NCI-H187 treated with DMSO at 0.1 percent for 48 hours (cell line): ENCODE measurements at places on chromosomes 11 and 22.

- DNase-seq, result no peak
Measured at GRCh38 chr11:131495423-131495822, 125.0 kb downstream of the NTM start.

DNA sequence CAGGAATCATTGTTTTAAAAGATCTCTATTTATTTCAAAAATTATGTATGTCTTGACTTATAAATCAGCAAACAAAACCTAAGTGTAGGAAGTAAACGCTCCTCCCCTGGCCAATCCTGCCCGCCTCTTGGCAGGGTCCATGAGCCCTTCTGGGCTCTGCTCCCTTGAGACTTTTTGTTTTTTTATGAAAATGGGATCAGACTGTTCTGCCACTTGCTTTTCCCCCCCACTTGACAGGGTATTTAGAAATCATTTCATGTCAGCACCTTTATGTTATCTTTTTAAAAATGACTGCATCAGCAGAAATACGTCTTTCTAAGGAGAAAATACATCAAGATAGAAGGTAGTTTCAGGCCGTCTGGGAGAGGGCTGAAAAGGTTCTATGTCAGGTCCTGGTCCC lies 35.6 kb downstream of the FBLN1 start:
- DNase-seq, result no peak

DNA sequence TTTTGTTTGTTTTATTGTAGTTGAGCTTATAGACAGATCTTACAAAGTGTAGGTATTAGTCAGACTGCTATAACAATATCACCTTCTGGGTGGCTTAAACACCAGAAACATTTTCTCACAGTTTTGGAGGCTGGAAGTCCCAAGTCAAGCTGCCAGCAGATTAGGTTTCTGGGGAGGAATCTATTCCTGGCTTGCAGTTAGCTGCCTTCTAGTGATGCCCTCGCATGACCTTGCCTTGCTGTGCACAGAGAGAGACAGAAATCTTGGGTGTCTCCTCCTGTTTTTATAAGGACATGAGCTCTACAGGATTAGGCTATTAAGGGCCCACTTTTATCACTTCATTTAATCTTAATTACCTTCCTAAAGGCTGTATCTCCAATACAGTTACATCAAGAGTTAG lies 1635.2 kb downstream of the FAM181B start:
- DNase-seq, result no peak

GRCh38 chr11:43508511-43508918 lies 149.8 kb downstream of the TTC17 start:
- DNase-seq, result no peak

- no peak for DNase-seq
Measured at GRCh38 chr22:35177811-35178210, 79.5 kb upstream of the HMGXB4 start.

DNA sequence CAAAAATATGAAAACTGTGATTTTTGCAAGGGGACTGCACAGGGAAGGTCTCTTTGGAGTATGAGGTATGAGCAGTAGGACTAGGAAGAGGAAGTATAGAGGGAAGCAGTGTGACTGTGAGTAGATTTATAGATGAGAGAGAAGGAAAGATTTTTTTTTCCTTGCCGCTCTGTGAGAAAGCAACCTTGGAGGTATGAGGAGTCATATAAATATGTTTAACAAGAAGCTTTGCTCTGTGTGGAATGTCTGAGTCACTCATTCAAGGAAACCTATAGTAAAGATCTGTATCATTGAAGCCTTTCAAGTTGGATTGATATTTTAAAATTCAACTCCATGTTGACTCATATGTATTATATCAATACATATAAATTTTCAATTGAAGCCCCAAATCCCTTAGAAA lies 26.2 kb downstream of the DNHD1 start:
- DNase-seq, result no peak

DNA sequence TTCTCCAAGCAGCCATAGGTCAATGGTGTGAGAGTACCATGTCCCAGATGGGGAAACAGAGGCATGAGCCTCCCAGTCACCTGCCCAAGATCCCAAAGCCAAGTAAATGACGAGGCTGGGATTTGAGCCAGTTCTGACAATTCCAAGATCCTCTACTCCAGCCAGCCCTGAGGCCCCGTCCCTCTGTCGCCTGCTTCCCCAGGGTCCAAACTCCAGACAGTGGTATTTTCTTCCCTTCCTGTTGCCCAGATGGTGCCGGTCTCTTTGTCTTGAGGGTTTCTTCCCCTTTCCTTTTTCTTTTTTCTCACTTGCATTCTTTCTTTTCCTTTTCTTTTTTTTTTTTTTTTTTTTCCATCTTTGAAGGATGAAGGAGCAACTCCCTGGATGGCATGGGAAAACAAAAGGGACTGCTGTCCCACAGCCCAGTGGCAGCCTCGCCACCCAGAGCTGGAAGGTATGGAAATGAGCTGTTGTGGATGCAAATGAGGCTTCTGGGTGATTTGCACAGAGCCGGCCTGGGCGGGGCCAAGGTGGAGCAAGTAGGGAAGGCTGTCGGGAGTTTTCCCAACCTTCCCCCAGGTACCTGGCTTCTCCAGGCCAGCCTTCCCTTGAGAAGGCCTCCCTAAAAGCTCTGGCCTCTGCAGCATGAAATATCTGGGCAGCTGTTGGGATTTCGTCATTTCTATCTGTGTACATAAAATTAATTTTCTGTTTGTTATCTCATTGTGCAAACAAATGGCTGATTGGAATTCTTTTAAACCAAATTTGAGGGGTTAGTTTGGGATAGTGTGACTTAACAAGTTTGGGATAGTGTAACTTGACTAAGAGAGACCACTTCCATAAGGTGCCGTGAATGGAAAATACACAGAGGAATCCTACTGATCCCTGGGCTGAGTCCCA lies 146.8 kb downstream of the MN1 start:
- no peak for DNase-seq

GRCh38 chr22:39593066-39593930 lies 22.7 kb downstream of the CACNA1I start:
- DNase-seq, result no peak

- DNase-seq, result no peak
Measured at GRCh38 chr11:41313226-41313625, 146.2 kb downstream of the LRRC4C start.

DNA sequence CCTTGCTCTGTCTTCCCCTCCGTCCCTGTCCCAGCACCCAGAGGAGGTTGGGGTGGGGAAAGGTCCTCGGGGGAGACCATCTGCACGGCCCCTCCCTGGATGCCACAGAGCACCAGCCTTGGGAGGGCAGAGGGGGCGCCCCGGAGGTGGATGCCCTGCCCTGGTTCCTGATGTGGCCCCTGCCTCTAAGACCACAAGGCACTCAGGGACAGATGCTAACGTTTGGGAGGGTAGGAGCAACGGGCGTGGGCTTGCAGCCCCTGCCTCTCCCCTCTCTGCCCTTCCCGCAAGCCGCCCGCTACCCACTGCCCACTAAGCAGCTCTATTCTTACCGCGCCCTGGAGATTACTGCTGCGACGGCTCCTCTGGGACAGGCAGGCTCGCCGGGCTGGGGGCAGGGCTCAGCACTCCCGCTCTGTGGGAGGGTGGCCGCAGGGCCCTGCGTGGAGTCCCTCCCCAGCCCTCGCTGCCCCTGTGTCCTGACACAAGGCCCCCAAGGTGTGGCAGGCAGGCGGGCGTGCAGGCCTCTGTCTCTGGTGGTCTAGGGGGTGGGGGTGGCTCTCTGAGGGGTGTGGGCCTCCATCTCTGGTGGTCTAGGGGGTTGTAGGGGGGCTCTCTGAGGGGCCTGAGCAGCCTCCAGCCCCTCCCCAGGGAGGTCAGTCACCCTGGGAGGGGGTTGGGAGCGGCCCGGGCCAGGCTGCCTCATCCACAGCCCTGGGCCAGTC lies 14.9 kb downstream of the BRSK2 start:
- DNase-seq, result no peak

GRCh38 chr11:8294251-8294935 lies 30.7 kb upstream of the LMO1 start:
- DNase-seq, result no peak

DNA sequence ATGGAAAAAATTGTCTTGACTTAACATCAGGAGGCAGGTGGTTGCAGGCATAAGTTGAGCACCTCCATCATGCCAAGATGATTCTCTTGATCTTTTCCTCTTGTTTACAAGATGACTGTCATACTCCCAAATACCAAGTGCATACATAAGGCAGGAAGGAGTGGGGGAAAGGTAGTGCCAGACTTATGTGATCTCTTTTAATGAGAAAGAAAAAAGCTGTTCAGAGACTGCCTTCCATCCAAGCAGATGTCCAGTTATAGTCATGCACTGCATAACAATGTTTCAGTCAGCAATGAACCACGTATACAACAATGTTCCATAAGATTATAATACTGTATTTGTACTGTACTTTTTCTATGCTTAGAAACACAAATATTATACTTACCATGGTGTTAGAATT lies 135.7 kb downstream of the EHF start:
- no peak for DNase-seq

DNA sequence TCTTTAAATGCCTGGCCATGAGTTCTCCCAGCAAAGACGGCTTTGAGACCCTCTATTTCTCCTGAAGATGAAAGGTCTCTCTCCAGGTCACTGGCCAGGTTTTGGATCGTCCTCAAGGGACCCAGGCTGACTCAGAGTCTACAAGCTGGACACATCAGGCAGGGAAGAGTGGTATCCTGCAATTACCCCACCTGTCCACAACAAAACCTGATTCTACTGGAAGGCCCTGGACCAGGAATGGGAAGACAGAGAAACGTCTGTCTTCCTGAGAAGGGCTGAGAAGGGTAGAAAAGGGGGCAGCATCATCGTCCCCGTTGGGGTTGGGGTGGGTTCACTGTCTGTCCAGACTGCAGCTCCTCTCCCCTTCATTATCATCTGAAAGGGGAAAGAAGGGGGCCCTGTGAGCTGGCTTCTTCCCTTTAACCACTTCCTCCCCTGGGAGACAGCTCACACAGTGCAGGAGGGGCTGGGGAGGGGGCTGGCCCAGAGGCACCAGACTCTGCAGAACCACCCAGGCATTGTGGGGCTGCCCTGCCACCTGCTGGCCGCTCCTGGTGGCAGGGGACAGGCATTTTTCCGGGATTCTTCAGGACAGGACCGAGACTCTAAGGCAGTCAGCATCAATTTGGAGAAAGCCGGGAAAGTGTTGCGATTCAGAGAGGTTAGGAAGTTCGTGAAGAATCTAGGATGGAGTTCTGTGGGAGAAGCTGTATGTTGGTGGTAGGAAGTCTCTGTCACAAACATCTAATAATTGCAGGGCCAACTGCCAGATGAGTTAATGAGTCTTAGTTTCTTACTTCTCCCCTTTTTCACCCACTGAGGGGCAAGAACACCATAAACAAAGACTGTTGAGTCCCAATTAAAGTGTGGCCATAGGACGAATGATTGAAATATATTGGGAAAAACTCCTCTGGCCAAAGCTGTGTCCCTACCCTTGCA lies 57.6 kb downstream of the SYN3 start:
- DNase-seq, result no peak

GRCh38 chr11:95138448-95138847 lies 48.8 kb downstream of the ENDOD1 start:
- no peak for DNase-seq

- no peak for DNase-seq
Measured at GRCh38 chr11:96229354-96229977, 113.5 kb downstream of the MAML2 start.

DNA sequence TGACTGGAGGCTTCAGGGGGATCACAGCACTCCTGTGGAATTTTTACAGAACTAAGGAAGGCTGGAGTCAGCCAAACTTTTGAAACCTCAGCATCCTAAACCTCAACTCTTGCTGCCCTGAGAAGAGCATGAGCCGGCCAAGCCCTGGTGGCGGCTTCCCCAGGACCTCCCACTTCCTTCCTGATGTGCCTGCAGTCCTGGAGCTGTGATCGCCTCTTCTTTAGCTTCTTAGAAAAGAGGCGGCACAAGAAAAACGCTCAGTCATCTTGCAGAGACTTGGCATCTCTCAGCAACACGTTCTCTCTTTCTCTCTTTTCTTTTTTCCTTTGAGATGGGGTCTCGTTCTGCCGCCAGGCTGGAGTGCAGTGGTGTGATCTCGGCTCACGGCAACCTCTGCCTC lies 40.4 kb upstream of the AMPD3 start:
- DNase-seq, result no peak

DNA sequence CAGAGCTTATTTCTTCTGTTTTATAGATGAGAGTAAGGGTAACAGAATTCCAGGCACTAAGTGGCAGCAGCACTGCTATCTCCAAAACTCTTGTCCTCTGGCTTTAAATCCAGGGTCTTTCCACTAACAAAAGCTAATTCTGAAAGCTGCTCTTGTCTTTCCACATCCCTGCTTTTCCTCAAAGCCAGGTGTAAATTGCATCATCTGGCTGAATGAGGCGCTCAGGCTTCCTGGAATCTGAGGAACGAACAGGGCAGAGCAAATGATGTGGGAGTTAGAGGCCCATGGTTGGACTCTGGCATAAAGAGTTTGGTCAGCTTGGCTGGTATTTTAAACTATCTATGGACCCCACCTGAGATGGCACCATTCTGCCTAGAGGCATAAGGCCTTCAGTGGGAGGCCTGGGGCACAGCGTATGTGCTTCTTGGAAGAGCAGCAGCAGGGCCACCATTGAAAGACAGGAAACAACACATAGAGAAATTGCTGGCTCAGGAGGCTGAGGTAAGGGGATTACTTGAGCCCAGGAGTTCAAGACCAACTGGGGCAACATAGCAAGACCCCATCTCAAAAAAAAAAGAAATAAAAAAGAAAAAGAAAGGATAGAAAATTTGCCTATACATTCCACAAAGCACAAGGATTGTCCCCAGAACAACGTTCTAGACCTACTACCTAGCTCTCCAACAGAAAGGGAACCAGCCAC lies 1.9 kb downstream of the KCNJ5 start:
- no peak for DNase-seq

DNA sequence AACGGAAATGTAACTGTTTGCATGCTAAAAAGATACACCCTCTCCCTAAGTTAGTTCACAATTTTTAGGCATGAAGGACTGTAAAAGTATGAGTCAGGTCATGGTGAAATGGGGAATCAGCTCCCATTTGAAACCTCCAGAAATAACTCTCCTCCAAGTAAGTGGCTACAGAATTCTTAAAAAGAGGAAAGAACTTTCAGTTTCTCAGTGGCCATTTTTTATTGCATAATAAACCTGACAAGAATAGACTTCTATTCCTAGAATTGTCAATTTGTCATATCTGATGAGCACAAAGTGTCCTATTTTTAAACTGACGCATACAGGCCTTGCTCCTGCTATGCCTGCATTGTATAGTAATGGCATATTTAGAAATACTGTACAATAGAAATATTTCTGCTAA lies 612.2 kb downstream of the CNTN5 start:
- DNase-seq, result no peak

DNA sequence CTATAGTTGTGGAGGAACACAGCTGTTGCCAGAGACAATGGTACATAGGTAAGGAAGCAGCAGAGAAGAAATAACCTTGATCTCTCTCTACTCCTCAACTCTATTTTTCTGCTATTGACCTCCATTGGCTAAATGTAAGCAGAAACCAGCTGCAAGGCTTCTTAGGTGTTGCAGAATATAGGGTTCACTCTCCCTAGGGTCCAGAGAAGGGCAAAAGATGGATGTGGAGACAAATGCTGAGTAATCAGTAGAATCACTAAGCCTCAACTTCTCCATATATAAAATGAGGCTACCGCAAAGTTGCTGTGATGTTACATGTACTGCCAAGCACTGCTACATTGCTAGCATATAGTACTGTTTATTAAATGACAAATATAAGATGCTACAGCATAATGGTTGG lies 120.6 kb downstream of the PDE3B start:
- no peak for DNase-seq
